ENCODE measurements at places on chromosomes 2 and 18. TPM values are rescaled to one million over a fixed set of nuclear protein-coding genes. Genes with fewer than 3 reads are reported as not detected.

- no peak overlapping the region for H3K27ac ChIP-seq
- H3K4me3 ChIP-seq: no peak overlapping the region
- peaks cover 9% of the 10 kb centered on the region for H3K4me1 ChIP-seq
Measured at GRCh38 chr18:53142005-53142404, 802.0 kb downstream of the DCC start.

DNA sequence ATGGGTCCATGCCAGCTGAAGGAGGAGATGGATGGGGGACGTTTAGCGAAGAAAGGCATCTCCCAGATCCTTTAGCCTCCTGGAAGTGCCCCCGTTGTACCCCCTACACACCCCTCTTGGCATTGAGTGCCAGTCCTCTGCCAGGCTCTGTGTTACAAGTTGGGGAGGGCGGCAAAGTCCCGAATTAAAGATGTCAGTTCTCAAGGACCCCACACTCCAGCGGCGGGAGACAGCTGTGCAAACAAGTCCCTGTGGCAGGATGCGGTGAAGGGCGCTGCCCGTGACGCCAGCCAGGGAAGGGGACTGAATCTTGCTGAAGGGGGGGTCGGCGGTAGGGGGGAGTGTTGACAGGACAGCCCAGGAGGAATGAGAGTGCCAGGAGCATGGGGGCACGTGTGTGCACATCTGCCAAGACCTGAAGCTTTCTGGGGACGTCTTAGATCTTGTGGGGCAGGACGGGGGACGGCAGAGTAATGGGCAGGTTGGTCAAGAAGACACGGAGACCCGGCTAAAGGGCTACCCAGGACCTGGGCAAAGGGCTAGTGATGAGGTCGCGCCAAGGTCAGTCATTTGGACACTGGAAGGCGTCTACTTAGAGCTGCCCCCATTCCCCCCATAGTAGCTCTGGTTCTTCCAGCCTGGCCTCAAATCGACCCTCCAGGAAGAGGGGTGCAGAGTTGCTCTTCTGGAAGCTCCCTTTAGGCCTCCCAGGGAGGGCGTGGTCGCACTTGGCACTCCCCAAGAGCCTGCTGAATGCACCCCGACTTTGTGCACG, 2.8 kb upstream of the CTDSP1 start:
- peak; percentile 46 for DNase-seq
- peaks cover 29% of the 10 kb centered on the region for H3K4me1 ChIP-seq
- H3K36me3 ChIP-seq: no peaks in the 10 kb centered on the region

SH3BP4 gene
- 44.4 TPM for total RNA-seq

GRCh38 chr2:203484266-203485112, 50.6 kb downstream of the RAPH1 start:
- peaks cover 6% of the 10 kb centered on the region for H3K36me3 ChIP-seq
- no peak for DNase-seq
- peaks cover 13% of the 10 kb centered on the region for H3K4me1 ChIP-seq
- no peak overlapping the region for H3K27ac ChIP-seq
- no peaks in the 10 kb centered on the region for H3K27me3 ChIP-seq
- no peak overlapping the region for H3K4me3 ChIP-seq

ARL4C gene
- total RNA-seq: 10.4 TPM

CXCR4 gene
- total RNA-seq: 1.3 TPM
